ENCODE measurements at places on chromosomes 6 and 20.

DNA sequence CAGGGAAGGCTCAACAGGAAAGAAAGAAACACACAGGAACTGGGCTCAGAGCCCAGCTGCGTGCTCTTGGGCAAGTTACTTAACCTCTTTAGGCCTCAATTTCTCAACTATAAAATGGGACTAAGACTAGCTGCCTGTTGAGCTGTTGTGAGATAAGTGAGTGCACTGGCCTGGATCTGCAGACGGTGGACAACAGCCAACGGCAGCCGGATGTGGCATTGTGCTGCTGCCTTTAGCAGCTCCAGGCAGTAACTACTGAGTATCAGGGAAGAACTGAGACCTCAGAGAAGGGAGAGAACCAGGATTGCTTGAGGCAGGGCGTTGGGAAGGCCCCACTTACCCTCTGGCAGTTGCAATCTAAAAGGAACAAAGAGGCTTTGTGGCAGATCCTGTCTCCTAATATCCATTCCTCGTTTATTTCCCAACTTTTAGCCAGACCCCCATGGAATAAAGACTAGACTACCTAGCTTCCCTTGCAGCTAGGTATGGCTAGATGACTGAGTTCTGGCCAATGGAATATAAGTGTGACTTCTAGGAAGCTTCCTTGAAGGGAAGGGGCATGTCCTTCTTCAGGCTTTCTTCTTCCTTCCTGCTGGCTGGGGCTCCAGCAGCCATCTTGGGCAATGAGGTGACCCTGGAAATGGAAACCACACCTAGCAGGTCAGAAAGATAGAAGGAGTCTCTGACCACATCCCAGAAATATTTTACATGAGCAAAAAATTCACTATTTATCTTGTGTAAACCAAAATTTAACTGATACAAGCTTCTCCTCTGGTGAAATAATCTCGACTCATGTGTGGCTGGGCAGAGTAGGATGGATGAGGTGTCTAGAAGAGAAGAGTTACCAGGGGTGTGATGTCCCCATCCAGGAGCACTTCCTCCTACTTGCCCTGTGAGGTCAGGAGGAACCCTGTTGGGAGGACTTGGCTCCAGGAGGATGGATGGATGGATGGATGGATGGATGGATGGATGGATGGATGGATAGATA, 67.6 kb downstream of the MRPL14 start:
- DNase-seq, result no peak

DNA sequence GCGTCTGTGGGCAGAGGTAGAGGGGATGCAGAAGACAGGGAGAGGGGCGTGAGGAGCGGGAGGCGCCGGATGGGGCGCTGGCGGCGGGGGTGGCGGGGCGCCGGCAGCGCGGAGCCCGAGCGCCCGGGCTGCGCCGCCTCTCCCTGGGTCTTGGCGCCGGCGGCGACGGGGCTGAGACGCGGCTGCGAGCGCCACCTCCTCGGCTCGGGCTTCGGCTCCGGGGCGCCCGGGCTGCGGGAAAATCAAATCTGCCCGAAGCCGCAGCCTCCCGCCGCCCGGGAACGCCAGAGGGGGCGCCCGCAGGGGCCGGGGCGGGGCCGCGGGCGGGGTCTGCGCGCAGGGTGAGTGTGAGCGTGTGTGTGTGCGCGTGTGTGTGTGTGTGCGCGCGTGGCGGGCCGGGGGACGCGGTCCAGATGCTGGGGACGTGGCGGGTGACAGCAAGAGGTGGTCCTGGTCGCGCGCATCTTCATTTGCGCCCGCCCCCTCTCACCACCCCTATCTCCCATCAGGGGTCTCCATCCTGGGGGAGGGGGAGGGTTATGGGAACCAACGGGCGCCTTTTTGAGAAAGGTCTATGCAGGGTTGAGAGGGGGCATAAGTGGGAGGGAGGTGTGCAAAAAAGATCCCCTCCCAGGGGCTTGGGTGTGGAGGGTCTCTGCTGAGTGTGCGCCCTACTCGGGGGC, 646 bp upstream of the CPNE5 start:
- DNase-seq, result no peak

GRCh38 chr6:52213127-52213526, 27.0 kb downstream of the IL17A start:
- no peak for DNase-seq

GRCh38 chr20:63911176-63911575, 16.2 kb downstream of the DNAJC5 start:
- no peak for DNase-seq

GRCh38 chr20:63092660-63093215, 86.0 kb upstream of the BHLHE23 start:
- DNase-seq, result no peak

- no peak for DNase-seq
Observed at GRCh38 chr6:10048370-10049297, 366.2 kb downstream of the TFAP2A start.

DNA sequence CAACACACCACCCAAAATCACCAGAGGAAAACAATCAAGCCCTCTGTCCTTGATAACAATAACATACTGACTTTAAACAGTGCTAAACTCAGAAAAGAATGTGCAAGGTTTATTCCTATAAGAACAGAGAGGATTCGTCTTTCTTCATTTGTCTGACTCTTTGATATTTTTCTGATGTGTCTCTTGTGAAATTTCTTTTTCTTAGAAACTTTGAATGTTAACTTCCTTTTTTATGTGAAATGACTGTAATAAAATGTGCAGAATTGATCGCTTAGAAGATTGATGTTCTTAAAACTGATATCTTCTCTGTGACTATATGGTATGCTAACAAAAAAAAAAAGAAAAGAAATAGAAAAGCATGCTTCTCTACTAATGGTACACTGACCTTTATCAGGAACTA, 947.4 kb upstream of the CITED2 start:
- DNase-seq, result no peak

GRCh38 chr6:139680819-139681218, 306.4 kb upstream of the CITED2 start:
- DNase-seq, result no peak

- DNase-seq, result no peak
Observed at GRCh38 chr6:161432546-161432945, 158.7 kb upstream of the AGPAT4 start.

GRCh38 chr6:99233219-99233618, 116.3 kb downstream of the FAXC start:
- no peak for DNase-seq

DNA sequence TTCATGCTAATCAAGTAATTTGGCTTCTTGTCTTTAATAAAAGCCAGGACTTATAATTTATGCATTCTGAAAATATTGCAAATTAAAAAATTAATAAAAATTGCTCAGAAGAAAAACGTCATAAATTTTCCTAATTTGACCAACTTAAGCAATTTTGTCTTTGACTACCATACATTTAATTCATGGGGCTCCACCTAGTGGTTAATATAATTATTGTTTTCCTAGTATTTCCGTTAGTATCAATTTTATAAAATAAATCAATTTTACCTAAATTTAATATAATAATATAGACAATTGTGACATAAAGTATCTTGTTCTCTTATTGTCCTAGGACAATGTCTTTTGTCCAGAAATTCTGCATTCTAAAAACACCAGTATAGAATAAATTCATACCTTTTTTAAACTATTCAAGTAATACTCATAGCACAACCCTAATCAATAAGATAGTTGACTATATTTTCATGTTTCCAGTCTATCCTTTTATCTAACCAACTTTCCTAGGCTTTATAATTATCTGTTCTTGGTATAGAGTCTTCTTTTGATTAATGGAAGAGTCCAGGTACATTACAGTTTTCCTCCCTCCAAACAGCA, 319.9 kb downstream of the TRDN start:
- DNase-seq, result no peak

DNA sequence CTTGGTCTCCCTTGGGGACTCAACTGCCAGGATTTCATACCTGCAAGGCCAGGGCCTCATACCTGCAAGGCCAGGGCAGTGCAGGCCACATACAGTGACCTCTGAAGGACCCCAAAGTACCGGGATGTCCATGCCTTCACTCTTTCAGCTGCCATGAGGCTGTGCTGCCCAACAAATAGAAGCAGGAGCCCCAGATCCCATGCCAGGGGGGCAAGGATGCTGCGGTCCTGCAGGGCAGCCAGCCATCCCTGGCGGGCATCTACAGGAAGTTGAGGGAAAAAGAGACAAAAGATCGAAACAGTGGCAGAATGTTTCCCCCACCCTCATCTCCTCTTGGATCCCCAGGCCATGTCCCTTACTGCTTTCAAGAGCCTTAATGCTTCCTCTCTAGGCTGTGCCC, 799 bp downstream of the NRM start:
- DNase-seq, result no peak

DNA sequence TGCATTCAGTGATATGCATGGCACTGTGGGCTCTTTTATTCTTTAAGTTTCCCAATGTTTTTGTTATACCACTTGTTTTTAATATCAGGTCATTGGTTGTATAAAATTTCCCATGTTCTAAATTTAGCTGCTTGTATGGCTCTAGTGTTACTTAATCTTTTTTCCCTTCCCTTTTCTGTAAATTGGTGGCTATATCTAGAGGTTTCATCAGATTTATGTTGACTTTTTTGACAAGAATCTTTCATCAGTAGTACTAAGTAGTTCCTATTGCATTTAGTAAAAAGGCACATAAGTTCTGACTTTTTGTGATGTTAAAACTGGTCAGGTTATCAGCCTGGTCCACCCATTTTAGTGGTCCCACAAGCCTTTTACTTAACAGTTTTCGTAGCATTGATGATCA, 51.1 kb downstream of the MMS22L start:
- DNase-seq, result no peak

DNA sequence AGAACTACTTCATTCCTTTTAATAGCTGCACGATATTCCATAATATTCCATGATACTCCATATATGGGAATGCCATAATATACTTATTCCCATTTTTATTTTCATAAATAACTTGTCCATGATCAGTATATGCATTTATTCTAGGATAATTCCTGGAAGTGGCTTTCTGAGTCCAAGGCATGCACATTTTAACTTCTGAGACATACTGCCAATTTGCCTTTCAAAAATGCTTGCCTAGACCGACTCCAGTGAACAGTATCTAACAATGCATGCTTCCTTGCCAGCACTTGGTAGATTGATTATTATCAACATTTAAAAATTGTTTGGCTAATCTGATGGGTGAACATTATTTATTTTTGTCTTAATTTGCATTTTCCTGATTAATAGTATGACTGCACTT, 54.0 kb downstream of the SPTLC3 start:
- DNase-seq, result no peak

Measured in stimulated activated CD8-positive, alpha-beta memory T cell treated with anti-CD3 and anti-CD28 coated beads, Interleukin-15, amount 100 ng/mL, for 4 hours (primary cell).